ENCODE measurements at places on chromosomes 1 and 21.

DNA sequence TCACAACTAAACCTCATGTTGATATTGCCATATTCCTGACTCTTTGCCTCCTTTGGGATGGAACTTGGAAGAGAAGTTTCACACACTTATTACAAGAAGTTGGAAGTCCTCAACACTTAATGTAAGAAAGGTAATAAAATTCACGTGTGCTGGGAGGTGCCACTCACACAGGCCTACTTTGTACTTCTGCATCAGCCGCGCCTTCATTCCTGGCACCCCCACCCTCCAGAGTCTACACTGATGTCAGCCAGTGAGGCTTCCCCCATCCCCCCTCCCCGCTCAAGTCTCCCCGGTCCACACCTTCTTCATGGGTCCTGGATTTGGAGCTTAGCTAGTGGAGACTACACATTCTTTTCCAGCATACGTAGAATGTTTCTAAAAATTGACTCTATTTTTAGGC is 24.8 kb upstream of the SLC45A1 start:
- DNase-seq: peak; percentile 80

GRCh38 chr1:57474137-57474750 is 50.4 kb upstream of the DAB1 start:
- no peak for DNase-seq

DNA sequence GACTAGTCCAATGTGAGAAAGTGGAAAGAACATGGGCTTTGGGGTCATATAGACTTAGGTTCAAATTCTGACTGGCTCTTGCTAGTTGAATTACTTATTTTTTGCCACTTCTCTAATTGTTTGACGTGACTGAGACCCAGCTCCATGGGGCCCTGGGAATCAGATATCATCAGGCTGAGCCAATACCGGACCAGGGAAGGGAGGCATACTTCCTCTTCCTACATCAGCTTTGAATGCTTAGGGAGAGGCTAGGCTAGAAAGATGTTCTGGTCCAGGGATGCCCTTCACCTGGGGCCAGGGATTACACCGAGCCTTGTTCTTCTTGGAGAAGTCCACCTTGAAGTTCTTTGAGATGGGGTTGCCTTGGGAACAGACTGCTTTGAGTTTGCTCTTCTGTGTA is 3.7 kb upstream of the NR1I3 start:
- no peak for DNase-seq

- DNase-seq: no peak
Observed at GRCh38 chr1:113223546-113223945, 150.5 kb downstream of the LRIG2 start.

DNA sequence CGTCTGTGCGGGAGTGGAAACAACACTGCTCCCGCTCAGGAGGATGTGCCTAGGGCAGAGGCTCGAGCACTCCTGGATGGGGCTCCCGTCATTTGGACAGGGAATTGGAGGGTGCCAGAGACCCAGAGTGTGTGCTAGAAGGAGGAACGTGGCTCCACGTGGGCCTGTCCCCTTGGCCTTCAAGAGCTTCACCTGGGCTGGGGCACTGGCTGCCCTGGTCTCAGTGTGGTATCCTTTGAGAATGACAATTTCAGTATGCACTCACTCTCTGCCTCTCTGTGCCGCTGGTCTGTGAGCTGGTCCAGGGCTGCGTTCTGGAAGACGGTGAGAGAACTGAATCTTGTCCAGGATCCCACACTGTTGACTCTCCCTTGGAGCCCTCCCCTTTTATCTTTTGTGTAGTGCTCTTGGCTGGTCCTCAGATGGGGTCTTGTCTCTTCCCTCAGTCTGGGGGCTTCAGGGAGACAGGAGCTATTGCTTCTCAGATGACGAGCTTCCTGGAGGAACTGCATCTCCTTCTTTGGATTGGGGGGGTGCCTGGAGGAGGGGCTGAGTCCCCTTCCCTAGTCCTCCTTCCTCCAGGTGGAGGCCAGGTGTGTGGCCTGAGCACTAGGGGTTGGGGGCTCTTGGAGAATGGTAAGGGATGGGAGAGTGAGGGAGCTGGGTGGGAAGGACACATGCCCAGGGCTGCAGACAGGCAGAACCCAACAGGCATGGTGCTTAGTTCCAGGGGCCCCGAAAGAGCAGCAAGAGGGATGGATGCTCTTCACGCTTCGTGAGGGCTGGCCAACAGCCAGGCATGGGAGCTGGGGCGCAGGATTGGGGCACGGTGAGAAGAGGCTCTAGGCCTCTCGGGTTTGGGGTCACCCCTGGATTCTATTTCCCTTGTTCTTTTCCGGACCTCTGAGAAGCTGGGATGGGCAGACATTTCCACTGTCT is 14.8 kb upstream of the ETV3L start:
- peak; percentile 19 for DNase-seq

Data from Caco-2 (cell line).